ENCODE measurements at places on chromosomes 7 and 10.

- DNase-seq = peak; percentile 91
These were observed 434 bp downstream of the STAMBPL1 start for GRCh38 chr10:88880282-88881076.

GRCh38 chr10:123146894-123147634 lies 872 bp upstream of the HMX2 start:
- DNase-seq = no peak

- DNase-seq = no peak
These were observed 635.0 kb downstream of the LRMDA start for GRCh38 chr10:76066457-76066856.

GRCh38 chr10:28095791-28096378 lies 97.0 kb upstream of the ODAD2 start:
- no peak for DNase-seq

DNA sequence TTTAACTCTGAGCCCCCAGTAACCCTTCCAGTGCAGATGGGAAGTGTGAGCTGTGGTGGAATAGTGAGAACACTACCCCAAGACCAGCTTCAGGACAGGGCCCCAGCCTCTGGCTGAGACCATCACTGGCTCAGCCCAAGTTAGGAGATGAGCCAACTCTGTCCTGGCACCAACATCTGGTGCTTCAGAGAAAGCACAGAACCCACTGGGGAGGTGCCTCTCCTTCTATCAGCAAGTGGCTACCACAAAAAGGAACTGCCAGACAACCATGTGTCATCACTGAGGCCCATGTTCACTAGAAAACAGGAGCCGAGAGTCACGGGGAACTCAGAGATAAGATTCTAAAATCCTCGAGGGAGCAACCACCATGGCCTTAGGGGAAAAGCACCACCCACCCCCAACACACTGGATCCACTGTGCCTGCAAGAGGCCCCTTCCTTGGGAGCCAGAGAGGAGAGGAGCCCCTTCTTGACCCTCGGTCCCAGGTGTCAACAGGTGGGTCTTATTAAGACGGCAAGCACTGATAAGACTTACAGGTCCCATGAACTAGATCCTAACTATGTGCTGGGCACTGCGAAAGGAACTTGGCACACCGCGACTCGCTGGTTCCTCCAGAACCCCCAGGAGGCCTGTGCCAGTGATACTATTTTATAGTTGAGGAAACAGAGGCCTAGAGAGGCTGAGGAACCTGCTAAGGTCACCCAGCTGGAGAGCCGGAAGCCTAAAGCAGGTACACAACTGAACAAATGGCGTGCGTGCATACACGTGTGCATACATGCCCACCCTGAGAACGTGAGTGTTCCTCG lies 102.7 kb downstream of the FAM53B start:
- DNase-seq = no peak

DNA sequence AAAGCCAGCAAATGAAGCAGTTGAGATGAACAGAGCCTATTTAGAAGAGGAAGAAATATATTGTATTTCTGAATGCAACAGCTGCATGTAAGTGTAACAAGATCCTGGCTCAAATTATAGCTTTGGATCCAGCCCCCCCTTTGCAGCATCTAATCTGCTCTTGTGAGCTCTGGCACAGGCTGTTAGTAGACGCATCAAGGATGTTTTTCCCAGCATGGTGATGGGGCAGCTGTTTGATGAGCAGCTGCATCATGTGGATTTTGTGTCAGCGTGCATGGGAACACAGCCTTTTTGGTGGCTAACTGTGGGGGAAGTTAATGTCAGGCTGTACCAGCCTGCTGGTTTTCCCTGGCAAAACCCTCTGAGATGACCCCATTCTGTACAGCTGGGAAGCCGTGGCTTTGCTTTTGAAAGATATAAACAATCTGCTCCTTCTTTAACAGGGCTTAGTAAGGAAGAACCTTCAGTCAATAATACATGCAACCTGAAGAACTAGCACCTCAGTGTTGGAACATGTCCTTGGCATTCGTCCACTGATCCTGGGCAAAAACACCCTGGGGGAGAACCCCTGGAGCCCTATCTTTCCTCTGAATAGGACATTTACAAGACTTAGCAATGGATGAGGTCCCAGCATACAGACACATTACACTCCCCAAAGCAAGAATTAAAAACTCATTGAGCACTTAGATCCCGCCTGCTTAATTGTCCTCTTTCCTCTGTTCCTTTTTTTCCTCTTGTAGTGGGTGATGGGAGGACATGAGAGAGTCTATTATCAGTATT lies 70.6 kb downstream of the NPS start:
- DNase-seq = no peak

DNA sequence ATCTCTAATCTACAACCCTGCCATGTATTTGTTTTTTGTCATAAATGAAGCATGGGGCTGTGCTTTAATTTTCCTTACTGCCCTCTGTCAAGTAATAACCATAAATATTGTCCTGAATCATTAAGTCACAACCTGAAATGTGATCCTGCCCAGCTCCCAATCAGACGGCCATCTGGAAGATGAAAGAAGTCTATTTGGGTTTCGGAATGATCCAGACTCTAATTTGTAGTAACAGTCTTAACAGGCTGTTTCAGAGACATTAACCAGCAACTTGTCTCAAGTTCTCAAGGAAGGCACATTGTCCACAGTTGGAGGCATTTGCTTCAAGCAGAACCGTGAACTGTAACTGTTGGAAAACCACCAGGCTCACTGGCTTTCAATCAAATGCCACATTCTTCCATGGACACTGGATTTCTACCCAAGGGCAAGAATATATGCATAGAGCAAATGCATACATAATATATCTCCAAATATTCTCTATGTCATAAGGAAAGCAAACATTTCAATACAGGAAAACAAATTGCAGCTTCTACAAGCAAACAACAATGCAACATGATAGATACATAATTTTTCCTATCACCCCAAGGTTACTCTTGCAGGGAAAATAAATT lies 405.2 kb upstream of the NPVF start:
- no peak for DNase-seq

DNA sequence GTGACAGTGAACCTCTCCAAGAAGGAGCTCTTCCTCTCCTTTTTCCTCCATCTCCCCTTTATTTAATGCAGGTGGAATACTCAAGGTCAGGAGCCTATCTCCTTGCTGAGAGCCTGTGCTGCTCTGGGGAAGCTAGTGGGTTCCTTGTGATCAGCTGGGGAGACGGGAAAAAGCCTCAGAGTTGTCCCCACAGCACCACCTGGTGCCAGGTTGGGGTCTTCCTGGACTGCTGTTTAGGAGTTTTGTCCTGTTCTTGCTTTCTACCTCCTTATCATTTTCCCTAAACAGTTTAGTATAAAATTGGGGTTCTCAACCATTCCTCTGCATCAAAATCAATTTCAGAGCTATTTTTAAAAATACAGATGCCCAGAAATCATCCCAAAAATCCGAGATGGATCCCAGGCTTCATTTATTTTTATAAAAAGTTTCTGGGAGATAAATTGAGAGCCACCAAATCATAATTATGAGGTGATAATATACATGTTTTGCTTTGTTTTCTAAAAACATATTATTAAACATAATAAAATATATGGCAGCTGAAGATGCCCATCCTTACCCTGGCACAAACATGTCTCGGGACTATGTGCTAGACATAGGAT lies 44.3 kb downstream of the MACC1 start:
- peak; percentile 67 for DNase-seq

GRCh38 chr7:50293509-50294179 lies 10.9 kb upstream of the IKZF1 start:
- no peak for DNase-seq

DNA sequence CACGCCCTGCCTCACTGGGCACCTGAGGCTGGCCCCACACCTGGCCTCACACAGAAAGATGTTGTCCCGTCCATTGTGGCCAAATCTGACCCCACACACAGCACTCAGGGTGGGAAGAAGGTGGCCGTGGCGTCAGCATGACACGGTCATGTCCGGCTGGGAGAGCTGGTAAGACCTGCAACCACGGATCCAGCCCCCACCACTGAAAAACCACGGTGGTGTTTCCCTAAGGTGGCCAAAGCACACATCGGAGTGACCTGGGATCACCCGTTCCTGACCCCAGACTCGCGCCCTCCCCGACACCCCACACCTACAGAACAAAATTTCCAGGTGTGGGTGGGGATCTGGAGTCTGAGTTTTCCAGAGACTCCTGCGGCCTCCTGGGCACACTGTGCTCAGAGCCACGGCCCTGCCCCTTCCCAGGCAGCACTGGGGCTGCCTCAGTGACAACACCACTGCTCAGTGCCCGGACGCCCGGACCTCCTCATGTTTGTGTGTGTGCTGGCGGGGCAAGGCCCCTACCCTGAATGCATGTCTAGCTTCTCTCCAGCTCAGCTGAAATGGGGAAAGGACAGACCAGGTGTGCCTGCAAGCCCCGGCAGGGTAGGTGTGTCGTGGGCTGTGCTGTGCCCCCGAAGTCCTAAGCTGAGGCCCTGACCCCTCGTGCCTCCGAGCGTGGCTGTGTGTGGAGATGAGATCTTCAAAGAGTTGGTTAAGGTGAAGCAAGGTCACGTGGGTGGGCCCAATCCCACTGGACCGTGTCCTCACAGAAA lies 36.1 kb downstream of the STK32C start:
- DNase-seq = no peak

GRCh38 chr10:79022565-79023230 lies 46.1 kb upstream of the ZMIZ1 start:
- DNase-seq = no peak

GRCh38 chr10:124686707-124687376 lies 57.3 kb downstream of the FAM53B start:
- DNase-seq = no peak

DNA sequence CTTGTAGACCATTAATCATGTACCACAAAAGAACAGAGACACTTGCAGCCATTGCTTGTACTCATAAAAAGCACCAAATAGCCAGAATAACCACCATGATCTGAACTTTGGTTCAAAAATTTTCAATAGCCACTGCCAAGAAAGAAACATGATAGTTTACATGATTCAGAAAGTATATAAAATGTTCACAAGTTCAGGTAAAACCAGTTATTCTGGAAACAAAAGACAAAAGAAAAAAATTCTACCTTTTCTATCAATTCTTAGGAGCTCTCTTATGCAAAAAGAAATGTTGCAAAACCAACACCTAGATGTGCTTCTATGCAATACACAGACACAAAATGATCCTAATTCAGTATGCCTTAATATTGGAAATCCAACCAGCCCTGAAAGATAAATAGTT lies 108.7 kb downstream of the PCLO start:
- DNase-seq = no peak

DNA sequence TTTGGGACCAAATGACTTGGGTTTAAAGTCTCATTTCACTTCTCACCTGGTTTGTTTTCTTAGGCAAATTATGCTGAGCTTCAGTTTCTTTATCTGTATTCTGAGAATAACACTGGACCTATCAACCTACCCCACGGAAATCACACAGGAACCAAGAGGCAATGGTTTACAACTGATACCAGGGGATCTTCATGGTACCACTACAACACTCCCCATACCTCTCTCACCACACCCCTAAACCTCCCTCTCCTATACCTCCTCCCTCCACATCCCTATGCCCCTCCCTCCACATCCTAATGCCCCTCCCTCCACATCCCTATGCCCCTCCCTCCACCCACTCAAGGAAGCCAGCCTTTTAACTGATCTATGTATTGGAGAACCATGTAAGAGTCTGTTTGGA lies 9.9 kb downstream of the FAM204A start:
- no peak for DNase-seq

DNA sequence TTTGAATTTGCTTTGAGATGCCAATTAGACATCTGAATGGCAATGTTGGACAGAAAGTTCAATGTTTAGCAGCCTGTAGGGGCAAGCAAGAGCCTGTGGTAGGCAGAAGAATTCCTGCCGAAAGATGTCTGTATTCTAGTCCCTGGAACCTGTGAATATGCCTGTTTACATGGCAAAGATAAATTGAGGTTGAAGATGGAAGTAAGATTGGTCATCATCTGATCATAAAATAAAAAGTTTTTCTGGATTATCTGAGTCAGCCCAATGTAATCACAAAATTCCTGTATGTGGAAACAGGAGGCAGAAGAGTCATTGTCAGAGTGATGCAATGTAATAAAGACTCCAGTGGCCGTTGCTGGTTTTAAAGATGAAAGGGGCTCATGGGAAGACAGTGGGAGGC lies 430.5 kb downstream of the MDFIC start:
- DNase-seq = no peak

GRCh38 chr7:81008901-81009300 lies 90.0 kb upstream of the SEMA3C start:
- DNase-seq = no peak

- DNase-seq = no peak
These were observed 499.6 kb upstream of the PHF14 start for GRCh38 chr7:10474048-10474447.

DNA sequence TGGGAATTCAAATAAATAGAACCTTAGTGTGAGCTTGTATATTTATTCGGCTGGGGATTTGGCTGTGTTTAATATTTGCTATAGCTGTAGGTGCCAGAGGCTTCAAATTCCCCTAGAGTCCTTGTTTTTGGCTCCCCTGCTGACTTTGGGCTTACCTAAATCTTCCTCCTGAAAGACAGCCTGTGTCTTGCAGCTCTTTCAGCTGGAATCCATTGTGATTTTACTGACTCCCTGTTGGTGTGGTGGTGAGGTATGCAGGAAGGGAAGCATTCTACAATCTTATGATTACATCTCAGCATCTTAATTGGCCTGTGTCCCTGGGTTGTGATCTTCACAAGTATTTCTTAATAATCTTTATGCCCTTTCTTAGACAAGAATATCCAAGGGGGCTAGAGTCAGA lies 25.9 kb downstream of the FOXI2 start:
- no peak for DNase-seq
